ENCODE measurements at places on chromosomes 5 and 9.

DNA sequence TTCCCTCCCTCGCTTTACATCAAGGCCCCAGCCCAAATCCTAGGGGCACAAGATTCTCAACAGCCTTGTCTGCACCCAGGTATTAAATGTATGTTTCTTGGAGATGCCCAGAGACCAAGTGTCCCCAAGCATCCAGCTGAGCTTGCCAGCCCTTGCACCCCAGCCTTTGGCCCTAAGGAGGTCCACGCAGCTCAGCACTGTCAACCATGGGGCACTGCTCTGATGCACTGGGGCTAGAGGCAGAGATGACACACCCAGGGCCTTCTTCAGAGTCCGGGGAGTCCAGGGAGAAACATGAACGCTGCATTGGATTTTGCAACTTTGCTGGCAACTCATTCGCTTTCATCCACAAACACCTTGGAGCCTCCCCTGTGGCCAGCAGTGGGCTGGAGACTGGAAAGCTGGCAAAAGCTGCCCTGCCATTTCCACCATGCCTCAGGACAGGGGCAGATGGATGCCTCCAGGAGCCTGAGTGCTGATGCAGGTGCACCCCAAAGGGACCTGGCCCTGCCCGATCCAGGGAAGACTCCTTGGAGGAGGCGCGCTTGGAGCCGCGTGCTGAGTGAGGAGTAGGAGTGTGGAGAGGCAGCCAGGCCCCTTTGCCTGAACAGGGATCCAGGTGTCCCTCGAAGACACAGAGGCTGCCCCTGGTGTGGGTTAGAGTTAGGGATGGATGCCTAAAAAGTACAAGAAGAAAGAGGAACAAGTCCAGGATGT is 19.3 kb downstream of the PAEP start:
- DNase-seq = no peak

DNA sequence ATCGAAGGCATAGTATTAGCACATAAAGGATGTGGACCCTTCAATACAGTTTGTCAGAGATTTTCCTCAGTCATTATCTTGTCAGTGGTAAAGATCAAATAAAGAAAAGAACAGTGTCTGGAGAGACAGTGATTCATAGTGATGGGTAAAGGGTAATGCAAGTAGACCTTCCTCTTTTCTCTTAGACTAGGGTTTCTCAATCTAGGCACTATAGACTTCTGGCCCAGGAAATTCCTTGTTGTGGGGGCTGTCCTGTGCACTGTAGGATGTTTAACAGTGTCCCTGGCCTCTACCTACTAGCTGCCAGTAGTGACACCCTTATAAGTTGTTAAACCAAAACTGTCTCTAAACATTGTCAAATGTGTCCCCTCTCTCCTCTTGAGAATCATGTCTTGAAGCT is 6.9 kb downstream of the CAMK4 start:
- no peak for DNase-seq

DNA sequence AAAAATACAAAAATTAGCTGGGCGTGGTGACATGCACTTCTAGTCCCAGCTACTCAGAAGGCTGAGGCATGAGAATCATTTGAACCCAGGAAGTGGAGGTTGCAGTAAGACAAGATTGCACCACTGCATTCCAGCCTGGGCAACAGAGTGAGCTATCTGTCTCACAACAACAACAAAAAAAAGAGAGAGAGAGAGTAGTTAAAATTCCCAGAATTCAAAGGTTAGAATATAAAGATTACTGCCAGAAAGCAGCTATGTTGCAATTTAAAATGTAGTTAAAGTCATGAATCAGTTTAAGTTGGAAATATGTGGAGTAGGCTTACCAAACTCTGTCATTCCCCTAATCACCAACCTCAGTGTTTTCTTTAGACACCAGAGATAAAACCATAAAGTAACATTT is 58.7 kb upstream of the SUSD1 start:
- DNase-seq = no peak

DNA sequence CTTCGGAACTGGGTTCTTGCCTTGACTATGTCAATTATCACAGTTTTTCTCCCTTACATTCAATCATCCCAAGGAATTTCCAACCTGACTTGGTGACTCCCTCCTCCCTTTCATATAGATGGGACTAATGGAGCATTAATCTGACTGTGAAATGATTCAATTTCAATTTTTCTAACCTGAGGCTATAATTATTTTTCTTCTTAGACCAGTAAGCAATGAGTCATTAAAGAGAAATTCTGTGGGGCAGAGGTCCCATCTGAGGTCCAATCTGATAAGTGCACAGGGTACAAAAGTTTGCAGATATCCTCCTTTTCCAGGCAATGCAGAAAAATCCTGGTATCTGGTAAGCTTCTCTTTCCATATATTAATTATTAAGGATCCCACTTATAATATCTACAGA is 18.9 kb downstream of the PDE4D start:
- DNase-seq = no peak

DNA sequence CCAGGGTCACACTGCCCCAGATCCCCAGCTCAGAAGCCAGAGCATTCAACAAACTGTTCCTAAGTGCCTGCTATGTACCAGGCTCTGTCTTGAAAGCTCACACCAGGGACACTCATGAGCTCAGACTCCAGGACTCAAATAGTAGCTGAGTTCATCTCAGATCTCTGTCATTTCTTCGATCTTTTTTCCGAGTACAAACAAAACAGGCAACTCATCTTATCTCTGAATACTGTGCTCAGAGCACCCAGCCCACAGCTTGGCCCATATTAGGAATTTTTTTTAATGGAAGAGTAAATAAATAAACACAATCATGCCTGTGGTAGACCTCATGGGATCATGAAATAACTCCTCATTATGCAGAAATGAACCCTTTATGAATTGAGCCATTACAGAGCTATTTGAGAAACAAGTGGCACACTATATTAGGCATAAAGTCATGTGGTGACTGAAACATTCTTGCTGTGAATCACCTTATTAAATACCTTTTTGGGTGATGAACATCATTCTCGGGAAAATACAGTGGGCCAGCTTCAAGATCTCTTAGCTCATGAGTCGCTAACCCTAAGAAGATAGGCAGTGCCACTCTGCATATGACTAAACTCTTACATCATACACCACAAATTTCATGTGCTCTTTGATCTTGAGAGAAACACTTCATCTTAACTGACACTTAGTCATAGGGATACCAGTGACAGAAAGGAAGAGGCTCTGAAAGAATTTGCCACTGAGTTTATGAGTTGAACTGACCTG is 9.9 kb downstream of the SH3RF2 start:
- DNase-seq = no peak

- DNase-seq = no peak
Measured at GRCh38 chr9:7770111-7770510, 29.5 kb downstream of the DMAC1 start.

GRCh38 chr9:114156657-114157421 is 1.5 kb downstream of the COL27A1 start:
- DNase-seq = no peak

GRCh38 chr9:6884101-6884500 is 126.3 kb downstream of the KDM4C start:
- no peak for DNase-seq

GRCh38 chr9:27560457-27560856 is 12.8 kb downstream of the C9orf72 start:
- no peak for DNase-seq

DNA sequence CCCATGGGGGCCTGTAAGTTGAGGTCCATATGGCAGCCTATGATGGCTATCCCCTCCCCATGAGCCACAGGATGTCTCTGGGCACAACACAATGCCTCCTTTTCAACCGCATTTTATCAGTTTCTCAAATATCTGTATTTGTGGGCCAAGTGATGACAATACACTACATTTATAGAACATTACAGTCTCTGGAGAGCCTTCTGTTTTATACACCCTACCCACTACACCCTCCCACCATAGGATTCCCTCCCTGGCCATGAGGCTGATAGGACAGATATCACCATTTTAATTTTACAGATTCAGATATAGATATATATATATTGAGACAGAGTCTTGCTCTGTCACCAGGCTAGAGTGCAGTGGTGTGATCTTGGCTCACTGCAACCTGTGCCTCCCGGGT is 236.8 kb downstream of the ENC1 start:
- DNase-seq = no peak

DNA sequence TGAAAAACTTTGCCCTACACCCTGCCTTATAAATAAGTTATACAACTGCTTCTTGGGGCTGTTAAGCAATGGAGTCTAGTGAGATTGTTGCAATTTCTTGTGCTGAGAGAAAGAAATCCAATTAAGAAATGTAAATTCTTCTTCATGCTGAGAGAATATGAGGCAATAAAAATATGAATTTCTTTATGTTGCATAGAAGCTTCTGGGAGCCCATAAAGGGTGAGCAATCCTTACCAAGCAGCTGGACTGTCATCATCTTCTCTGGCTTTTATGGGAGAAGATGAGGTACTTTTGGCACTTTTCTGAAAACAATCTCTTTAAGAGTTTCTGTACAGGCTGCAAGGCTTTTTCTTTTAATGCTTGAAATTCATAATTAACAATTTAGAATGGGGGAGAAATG is 204.3 kb downstream of the DMRTA1 start:
- DNase-seq = no peak

- no peak for DNase-seq
Measured at GRCh38 chr9:27800159-27800558, 226.9 kb upstream of the C9orf72 start.

DNA sequence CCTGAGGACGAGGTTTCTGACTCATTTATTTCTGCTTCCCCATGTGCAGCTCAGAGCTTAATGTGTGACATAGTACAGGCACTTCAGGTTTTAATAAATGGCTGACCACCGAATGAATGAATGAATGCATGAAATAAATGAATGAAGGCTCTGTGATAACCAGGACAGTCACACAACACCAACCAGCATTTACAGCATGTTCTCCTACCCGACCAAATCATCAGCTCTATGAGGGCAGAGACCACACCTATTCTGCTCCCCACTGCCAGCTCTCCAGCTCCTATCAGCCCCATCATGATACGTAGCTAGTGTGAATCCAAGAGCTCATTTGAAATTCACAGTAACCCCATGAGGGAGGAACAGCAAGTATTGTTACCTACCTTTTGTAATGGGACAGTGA is 4.8 kb downstream of the TMOD1 start:
- DNase-seq = no peak

All from DMS79 (cell line).